Stimulated activated CD4-positive, alpha-beta T cell treated with anti-CD3 and anti-CD28 coated beads, Interleukin-12 subunit alpha, Interleukin-12 subunit beta, amount 100 ng/mL, for 24 hours (primary cell): ENCODE measurements at places on chromosomes 1 and 21.

GRCh38 chr1:234605983-234606783 is 3.8 kb downstream of the IRF2BP2 start:
- no peak for DNase-seq

DNA sequence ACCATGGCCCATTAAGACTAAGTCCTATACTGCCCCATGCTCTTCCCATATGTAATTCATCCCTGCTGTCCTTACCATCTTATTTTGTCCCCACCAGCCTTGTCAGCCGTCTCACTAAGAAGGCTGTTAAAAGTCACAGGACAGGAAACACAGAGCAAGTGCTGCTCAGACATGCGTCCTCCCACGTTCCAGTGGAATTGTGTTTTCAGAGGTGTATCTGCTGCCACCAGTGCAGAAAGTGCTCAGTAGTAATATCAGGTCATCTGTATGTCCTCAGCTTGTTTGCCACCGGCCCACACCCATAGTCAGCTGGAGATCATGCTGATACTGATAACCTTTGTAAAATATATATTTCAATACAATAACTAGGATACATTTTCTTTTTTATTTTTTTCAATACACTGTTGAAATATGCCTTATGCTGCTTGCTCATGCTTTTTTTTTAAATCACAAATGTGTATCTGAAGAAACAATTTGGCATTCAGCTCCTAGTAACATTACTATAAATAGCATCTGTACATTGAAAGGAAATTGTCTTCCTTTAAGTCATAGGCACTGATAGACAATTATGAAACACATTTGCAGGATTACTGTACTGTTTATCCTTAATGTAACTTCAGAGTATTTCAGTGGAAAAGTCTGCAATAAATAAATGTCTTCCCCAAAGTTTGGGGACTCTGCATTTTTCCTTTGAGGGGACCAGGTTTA is 156.9 kb downstream of the EDEM3 start:
- DNase-seq = no peak

DNA sequence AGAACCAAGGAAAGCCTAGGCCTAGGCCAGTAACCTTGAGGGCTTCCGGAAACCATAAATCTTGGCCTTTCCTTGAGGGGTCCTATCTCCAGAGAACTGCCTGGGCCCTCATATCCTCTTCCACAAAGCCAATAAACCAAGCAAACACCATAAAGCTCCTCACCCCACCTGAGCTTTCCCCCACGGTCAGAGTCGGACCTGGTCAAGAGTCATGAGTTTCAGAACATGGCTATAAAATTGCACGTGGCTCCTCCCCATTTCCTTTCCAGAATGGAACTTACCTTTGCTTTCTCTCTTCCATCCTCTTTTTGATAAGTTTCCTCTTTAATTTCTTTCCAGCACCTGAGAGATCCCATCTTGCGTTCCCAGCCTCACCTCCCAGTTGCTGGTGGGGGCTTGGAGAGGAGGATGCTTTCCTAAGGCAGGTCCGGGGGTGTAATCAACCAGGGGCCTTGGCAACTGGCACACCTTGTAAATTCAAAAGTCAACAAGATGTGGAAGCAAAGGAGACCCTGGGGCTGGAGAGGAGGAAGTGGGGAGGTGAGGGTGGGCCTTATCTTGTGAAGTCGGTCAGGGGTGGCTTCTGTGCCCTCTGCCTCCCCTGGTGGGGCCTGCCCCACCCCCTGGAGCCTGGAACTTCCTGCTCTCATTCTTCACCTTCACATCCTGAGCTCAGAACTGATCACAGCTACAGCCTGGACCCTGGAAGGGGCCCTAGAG is 259.9 kb downstream of the FOXD2 start:
- DNase-seq = no peak

DNA sequence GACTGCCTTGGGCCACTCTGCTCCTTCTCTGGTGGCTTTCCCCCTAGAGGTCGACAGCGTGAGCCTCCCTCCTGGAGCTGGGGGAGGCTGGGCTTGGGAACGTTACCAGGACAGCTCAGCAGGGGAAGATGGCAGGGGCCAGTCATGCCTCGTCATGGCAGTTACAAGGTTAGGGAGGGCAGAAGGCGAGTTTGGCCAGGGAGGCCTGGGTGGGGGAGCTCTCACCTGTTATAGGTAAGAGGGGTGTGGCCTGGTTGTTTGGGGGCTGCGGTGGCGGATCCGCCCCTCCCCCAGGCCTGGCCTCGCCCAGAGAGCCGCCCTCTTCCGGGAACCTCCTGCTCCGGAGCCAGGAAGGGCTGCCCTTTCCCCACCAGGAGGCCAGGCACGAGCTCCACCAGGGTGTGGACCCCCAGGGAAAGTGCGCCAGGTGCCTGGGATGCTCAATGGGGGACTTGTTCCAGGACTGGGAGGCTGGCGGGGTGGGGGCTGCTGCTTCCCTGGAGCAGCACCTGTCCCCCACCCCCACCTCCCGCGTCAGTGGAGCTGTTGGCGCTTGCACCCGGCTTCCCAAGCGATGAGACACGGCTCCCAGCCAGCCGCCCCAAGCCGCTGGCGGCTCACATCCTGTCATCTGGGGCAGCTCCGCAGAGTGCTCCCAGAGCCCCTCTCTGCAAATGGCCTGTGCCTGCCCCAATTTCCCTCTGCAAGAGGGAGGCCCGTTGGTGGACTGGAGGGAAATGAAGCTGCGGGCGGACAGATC is 23.6 kb upstream of the PKP1 start:
- DNase-seq = no peak

- no peak for DNase-seq
These were observed 10.4 kb downstream of the NR5A2 start for GRCh38 chr1:200037904-200038303.

- DNase-seq = no peak
These were observed 28.7 kb downstream of the RUNX1 start for GRCh38 chr21:35020436-35020835.

- no peak for DNase-seq
These were observed 16.4 kb downstream of the PKN2 start for GRCh38 chr1:88700425-88701013.

GRCh38 chr1:187294421-187295201 is 465.9 kb downstream of the PLA2G4A start:
- DNase-seq = no peak

GRCh38 chr1:150973836-150974579 is 627 bp downstream of the CERS2 start:
- DNase-seq = no peak

DNA sequence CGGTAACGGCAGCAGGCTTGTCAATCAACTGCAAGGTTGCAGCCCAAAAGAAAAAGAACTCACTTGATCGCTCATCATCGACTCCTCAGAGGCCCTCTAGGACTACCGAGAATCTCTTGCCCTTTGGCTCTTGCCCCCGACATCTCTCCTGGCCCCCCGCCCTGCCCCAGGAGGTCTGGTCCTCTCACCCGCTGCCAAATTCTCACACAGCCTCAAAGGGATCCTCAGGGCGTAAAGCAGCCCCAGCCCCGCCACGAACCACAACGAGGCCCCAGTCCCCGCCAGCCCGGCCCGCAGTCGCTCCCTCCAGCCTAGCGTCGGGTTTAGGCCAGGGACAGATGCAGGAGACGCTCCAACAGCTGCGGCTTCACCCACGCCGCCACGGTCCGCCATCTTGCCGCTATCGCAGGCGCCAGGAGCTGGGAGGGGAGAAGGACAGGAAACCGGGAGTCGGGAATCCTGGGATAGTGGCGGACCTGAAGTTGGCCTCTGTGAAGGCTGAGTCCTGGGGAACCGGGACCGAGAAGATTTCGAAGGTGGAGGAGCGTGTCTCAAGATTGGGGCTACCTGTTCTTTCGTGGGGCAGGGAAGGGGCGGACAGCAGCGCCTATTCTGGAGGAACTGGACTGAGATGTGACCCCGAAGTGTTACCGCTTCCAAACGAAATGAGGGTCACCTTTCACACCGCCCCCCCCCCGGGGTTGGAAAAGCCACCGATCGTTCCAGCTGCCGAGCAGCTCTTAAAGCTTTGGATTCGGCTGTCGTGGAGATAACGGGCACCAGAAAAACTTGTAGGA is at the start of gene ST7L:
ST7L (minus strand) TSS at position 421 of the 797 bp plus-strand sequence; CDS start at position 393, 28 bp downstream.
- peak; percentile 35 for DNase-seq

DNA sequence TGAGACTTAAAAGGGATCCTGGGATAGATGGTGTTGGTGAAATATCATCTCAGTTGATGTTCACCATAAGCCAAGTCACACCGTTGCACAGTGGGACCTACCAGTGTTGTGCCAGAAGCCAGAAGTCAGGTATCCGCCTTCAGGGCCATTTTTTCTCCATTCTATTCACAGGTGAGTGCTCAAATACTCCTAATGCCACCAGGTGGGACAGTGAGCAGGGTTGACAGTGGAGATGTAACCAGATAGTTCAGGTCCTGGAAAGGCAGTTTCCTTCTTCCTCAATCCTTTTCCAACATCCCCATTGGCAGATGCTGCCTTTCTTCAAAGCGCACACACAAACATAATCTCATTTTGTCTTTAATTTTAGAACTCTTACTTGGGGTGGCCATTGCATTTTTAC is 11.6 kb downstream of the CD160 start:
- DNase-seq = no peak

DNA sequence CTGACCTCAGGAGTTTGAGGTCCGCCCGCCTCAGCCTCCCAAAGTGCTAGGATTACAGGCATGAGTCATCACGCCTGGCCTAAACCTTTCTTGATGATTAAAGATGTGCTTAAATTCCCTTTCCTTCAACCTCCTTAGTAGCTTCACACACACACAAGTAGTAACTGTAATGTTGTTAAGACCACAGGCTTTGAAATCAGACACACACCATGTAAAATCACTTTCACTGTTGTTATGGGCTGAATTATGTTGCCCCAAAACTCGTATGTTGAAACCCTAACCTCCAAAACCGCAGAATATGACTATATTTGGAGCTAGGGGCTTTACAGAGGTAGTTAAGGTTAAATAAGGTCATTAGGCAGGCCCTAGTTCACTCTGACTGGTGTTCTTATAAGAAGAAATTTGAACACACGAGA is 180.2 kb downstream of the NR5A2 start:
- DNase-seq = no peak

GRCh38 chr1:2318314-2319278 is 72.8 kb downstream of the MORN1 start:
- no peak for DNase-seq

DNA sequence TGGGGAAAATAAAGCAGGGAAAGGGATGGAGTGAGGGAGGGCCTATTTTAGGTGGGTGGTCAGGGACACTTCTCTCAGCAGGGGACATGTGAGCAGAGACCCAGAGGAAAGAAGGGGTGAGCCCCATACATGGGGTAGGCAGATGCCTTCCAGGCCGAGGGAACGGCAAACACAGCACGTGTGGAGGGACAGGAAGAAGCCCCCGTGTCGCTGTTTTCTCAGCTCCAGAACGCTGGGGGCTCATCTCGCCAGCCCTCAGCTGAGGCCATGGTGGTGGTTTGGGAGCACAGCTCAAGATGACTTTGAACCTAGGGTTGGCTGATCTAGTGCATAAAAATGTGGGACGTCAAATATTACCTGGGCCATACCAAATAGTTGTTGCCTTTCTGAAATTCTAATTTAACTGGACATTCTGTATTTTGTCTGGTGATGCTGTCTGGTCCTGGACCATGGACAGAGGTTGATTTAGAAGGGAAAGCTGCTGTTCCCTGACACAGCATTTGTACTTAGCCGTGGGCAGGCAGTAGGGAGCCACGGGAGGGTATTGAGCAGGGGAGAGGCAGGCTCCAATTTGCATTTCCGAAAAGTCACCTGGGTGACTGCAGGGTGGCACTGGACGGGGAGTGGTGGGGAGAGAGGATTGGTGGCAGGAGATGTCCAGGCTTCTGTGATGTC is 53.1 kb upstream of the RUNX3 start:
- no peak for DNase-seq

DNA sequence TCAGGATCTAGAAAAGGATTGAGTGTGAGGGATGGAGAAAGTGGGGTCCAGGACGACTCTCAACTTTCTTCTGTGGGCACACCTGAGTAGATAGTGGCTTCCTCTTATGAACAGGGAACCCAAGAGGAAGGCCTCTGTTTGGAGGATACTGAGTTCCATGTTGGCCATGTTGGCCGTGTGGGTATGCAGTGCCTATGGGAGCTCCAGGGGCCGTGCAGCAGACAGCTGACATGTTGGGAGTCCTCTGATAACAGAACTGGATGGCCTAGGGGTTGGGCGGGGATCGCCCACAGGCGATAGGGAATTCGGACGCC is 43.0 kb downstream of the TMEM53 start:
- DNase-seq = no peak
